CD4-positive, alpha-beta T cell treated with Interleukin-10 for 1 hour (primary cell): ENCODE measurements at places on chromosomes 7 and 10.
A peak's percentile ranks its signal among the peaks of the same experiment; 100 is the strongest.

DNA sequence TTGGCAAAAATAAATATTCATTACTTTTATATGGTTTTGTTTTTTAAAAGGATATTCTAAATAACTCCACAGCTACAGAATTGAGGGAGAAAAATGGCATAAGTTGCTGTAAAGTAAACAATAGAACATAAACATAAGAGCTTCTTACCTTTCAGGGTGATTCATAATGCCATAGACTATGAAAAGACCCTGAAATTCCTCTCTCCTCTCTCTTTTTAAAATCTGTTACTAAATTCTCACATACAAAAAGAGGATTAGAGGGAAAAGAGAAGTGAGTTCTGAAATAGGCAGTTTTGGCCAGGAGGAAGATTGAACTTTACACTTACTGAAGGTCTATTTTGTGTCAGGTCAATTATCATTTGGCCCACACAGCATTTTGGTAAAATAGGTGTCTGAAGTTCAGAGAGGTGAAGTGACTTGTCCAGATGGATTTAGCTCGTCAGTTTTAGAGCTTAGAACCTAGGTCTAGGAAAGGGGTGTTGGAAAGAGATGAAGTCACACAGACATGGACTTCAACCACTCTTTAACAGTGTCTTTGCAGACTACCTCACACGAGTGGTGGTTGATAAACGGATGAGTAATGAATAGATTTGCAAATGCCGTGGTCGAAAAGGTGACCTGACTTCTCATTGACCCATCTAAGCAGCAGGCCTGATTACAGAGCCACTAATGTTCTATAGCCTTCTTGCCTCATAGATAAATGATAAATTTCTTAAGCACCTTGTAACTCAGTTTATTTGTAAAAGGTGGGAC, 190.6 kb upstream of the CCDC6 start:
- DNase-seq, result no peak

DNA sequence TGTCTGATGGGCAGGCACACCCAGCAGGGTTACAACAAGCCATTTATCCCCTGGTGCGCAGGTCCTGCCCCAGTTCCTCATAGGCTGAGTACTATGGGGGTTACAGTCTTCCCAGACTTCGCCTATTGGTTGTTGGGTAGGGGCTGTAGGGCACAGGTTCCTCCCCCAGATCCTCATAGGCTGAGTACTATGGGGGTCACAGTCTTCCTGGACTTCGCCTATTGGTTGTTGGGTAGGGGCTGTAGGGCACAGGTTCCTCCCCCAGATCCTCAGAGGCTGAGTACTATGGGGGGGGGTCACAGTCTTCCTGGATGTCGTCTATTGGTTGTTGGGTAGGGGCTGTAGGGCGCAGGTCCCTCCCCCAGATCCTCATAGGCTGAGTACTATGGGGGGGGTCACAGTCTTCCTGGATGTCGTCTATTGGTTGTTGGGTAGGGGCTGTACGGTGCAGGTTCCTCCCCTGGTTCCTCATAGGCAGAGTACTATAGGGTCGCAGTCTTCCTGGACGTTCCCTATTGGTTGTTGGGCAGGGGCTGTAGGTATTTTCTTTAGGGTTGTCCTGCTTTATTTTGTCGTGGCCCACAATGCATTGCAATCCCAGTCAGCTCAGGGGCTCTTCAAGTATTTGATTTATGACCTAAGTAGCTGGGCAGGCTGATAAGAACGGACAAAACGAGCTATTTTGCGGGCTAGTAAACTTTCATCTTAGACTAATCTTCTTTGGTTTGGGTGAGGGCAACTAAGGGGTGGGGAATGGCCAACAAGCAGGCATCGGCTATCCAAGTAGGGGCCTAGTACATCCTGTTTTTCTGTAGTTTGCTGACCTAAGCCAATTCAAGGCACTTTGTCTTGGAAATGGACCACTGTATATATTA, 3.4 kb downstream of the LRRC27 start:
- DNase-seq, result peak; percentile 15

GRCh38 chr7:85290269-85290668, 103.4 kb upstream of the SEMA3D start:
- DNase-seq, result no peak

DNA sequence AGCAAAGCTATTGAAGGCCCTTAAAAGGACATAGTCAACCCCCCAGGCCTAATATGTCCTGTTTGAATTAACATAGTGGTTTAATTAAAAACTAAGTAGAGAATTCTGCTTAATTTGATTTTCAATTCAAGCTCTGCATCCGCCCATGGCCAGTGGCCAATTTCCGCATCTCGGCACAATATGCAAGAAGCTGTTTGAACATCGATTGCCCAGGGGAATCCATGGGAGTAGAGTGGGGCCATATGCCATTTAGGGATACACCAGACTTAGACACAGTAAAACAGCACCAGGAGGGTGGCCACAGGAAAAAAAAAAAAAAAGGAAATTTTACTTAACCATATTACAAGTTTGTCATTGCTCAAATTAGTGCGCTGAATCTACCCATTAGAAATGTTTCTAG, 100.4 kb downstream of the LMBR1 start:
- no peak for DNase-seq

DNA sequence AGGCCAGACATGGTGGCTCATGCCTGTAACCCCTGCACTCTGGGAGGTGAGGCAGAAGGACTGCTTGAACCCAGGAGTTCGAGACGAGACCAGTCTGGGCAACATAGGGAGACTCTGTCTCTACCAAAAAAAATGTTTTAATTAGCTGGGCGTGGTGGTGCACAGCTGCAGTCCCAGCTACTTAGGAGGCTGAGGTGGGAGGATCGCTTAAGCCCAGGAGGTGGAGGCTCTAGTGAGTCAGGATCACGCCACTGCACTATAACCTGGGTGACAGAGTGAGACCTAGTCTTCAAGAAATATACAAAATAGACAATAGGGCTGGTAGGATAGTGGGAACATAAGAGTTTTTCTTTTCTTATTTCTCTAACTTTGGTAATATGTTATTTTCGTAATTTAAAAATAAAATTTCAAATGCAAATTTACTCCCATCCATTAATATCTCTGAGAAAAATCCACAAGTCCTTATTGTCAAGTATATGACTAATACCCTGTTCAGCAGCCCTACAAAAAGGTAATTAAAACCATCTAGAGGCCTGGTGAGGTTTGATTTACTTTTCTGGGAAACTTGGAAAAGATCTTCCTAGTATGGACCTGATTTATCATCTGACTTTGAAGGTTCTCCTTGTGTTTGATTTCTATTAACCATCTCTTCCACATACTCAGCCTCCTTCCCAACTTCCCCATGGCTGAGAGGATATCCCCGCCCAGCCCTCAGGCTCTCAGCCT, 50.0 kb downstream of the CREB3L2 start:
- DNase-seq, result no peak

DNA sequence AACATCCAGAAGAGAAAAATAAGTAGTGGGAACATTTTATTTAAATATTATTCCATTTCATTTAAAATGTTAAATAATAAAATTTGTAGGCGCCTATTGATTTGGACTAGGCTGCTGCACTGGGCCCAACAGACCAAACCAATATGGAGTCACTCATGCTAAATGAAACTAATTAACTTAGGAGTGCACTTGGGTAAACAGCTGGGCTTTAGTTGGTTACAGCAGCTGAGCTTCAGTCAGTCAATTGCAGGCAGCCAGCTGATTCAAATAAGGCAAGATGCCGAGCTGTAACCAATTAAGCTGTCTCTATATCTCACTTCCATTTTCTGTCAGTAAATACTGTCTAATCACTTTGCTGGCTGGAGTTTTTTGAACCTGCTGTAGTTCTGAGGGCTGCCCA, 102.1 kb upstream of the WDR11 start:
- DNase-seq, result no peak

DNA sequence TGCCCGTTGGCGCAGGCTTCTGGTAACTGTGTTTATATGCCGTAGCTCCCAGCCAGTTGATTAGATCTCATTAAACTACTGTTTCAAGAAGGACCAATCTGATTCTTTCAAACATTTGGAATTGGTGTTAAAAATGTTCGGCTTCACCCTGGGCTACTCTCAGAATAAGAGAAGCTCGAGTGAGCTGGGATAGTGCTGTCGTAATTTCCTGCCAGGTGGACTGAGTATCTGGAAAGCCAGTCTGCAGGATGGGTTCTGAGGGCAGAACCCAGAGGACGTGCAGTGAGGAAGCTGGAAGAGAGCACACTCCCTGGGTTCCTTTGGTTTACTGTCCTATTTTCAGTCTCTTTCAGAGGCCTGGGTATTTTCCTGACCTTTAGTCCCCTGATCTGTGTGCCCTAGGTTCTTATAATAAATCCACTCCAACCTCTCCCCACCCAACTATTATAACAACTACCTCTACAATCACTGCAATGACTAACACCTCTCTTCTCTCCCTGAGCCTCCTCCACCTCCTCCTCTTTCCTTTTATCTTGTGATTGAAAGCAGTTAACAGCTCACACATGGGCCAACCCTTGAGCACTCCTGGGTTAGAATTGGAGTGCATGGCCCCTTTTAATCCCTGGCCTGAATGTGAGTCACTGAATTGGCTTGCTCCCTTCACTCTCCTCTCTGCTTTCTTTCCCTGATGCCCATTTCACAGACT, 63.0 kb downstream of the AOAH start:
- DNase-seq, result no peak

DNA sequence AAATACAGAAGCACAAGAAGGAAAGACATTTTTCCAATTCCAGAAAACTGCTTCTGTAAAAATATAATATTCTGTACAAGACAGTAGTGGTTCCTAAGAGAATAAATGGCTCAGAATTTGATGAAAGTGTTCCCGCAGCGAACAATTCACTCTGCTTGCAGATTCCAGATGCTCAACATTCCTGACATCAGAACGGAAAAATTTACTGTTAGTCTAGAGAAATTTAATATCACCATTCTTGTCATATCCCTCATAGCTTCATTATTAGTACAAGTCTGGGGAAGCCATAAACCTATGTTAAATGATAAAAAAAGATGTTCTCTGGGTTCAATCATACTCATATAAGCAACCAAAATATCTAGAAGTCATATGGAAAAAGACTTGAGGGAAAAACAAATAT, 83.6 kb downstream of the MPP7 start:
- no peak for DNase-seq

DNA sequence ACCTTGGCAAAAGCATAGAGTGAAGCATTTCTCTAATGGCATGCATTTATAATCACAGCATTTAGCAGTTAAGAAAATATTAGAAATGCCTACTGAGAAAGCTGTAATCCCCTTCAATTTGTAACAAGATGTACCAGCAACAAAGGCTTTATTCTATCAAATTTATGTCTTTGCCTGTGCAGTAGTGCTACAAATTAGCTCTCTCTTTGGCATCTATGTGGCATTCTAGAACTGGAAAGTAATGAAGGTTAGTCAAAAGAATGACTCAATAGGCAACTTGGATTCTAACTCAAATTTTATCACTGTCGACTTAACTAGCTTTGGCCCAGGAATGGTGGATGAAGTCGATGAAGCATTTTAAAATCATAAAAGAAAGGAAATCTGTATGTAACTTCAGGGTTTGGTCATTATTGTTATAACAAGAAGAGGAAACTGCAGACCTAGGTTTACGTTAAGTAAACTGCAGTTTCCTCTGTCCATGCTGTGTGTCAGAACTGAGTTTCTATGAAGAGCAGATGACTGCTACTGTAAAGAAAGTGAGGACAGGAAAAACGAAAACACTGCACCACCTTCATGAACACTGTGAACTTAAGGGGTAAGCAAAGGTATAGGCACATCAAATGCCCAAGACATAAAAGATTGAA, 140.0 kb downstream of the RAPGEF5 start:
- DNase-seq, result no peak

- DNase-seq, result no peak
Measured at GRCh38 chr10:89275383-89275782, 23.8 kb upstream of the LIPA start.
